ENCODE measurements at places on chromosomes 7 and 10.
A peak's percentile ranks its signal among the peaks of the same experiment; 100 is the strongest.

DNA sequence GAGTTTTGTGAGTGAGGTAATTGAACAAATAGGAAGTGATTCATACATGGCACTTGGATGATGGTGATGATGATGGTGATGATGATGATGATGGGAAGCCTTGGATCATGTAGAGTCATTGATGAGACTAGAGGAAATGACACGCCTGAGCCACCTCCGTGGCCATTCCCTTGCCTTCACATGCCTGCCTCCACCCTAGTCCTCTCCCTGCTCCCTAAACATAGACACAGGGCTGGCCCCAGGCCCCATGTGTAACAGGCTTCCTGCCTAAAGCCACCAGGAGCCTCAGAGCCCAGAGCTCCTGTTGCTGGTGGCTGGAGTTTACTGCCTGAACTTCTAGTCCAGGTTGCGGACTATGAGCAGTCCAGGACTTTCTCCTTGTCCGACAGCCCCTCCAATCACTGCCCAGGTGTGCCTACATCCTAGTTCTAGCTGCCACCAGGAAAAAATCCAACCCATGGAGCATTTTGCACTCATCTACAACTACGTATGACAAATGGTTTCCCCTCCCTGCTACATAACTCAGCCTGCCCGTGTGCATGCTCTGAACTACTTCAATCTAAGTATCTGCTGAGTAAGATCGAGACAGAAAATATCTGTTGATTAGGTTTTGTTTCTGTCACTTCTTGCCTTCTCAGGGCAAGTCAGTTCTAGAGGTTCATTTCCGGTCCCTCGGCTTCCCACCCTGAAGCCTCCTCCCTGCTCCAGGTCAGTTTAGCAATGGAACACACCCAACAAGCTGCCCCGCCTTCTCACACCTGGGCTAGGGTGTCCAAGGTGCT is 35.5 kb upstream of the KDM7A start:
- DNase-seq: no peak

GRCh38 chr7:8561449-8561848 is 128.0 kb downstream of the NXPH1 start:
- no peak for DNase-seq

GRCh38 chr7:95527776-95528250 is 42.1 kb downstream of the ASB4 start:
- no peak for DNase-seq

GRCh38 chr7:103123529-103123928 is 25.4 kb downstream of the NAPEPLD start:
- DNase-seq: no peak

DNA sequence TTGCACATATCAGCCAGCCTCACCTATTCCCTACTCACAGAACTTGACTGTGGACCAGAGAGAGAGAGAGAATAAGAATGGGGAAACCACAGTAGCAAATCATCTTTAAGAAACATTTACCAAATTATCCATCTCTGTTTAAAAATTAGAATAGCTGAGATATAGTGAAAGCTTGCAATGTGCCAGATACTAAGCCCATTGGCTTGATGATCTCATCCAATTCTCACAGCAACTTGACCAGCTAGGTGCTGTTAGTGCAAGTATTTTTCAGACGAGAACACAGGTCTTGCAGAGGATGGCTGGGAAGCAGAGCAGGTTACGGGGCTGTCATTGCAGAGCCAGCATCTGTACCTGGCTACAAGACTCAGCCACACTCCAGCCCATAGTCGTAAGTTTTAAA is 50.9 kb downstream of the KLF6 start:
- no peak for DNase-seq

- no peak for DNase-seq
Observed at GRCh38 chr10:30238836-30239235, 110.2 kb downstream of the MTPAP start.

- DNase-seq: no peak
Observed at GRCh38 chr7:92622030-92622429, 31.8 kb upstream of the FAM133B start.

- DNase-seq: no peak
Observed at GRCh38 chr10:27399871-27400270, 104.2 kb upstream of the RAB18 start.

DNA sequence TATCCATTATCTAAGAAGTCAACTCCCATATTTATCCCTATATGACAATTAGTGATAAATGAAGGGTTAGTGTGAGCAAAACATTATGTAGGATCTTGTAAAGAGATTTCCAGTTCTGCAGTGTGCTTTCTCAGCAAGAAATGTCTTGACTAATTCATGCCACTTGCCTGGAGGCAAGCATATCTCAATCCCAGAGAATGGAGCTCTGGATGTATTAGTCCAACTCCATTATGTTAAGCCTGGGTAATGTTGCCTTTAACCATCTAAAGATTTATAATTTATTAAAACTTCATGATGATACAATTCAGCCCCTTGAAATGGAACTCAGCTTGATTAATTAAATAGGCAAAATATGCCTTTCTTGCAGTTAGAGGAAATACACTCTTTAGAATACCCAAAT is 1079.9 kb upstream of the LRRTM3 start:
- DNase-seq: no peak

- no peak for DNase-seq
Observed at GRCh38 chr10:127349737-127350136, 153.3 kb upstream of the INSYN2A start.

GRCh38 chr10:64760371-64760770 is 1239.2 kb downstream of the REEP3 start:
- no peak for DNase-seq

DNA sequence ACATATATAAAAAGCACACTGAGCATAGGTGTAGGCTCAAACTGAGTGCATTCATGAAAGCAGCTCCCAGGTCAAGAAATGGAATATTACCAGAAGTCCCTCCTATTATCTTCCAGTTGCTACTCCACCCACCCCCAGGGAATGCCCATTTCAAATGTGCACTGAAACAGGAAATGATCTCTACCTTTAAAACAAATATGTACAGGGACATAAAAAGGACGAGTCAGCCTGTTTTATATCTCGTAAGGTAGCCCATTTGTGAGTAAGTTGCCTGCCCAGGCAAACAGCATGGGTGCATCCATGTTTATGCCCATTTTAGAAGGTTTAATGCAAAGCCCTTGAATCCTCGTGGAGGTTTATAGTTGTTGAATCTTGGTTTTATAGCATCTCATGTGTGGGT is 10.4 kb downstream of the FFAR4 start:
- no peak for DNase-seq

DNA sequence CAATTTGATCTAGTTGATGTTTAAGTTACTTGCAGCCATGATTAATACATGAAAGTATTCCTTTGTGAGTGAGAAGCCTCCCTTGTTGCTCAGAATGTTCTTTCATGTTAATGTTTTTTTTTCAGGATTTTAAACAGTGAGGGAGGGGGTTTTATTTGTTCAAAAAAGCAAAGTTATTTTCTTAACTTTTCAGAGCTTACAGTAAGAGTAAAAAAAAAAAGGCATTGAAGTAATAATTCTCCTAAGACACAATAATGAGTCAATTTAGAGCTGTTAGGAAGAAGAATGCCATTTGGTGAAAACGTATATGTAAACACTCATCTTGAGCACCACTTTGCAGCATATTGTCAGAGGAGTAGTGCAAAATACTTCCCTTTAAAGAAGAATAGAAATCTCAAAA is 105.8 kb downstream of the SEMA3A start:
- DNase-seq: no peak

GRCh38 chr7:85781606-85782005 is 594.8 kb upstream of the SEMA3D start:
- DNase-seq: no peak

GRCh38 chr10:35043796-35044344 is 46.3 kb downstream of the CUL2 start:
- no peak for DNase-seq

- no peak for DNase-seq
Observed at GRCh38 chr10:103442031-103442461, 10.1 kb downstream of the CALHM2 start.

- DNase-seq: no peak
Observed at GRCh38 chr10:6072215-6072934, 10.2 kb upstream of the IL2RA start.

- no peak for DNase-seq
Observed at GRCh38 chr10:20953120-20953519, 56.0 kb upstream of the NEBL start.

DNA sequence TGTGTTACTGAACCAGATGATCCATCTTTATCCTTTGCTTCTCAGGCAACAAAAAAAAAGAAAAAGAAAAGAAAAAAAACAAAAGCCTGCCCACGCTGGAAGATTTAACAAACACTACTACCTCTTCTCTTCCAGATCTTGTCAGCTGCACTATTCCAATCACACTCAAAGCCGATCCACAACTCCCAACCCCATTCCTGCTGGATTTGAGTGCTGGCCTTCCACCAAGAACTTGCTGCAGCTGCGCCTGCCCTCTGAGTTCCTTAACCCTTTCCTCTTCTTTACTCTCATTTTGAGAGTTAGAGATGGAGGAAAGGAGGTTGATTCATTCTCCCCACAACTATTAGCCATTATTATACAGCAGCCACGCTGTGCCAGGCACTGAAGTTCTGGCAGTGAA is 16.0 kb upstream of the ITGA8 start:
- no peak for DNase-seq

DNA sequence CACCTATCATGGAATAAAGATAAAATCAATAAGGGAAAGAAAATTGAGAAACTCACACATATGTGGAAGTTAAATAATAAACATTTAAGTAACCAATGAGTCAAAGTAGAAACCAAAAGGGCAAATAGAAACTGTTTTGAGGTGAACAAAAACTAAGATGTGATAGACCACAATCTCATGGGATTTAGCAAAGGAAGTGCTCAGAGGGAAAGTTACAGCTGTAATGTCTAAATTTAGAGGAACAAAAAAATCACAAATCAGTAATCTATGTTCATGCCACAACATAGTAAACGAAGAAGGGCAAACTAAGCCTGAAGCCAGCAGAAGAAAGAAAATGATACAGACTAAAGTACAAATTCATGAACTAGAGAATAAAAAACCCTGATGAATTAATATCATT is 16.3 kb downstream of the CYP3A4 start:
- no peak for DNase-seq

- DNase-seq: no peak
Observed at GRCh38 chr10:20970708-20971107, 73.6 kb upstream of the NEBL start.

GRCh38 chr10:103542764-103543616 is 49.5 kb downstream of the NEURL1 start:
- DNase-seq: peak; percentile 78

DNA sequence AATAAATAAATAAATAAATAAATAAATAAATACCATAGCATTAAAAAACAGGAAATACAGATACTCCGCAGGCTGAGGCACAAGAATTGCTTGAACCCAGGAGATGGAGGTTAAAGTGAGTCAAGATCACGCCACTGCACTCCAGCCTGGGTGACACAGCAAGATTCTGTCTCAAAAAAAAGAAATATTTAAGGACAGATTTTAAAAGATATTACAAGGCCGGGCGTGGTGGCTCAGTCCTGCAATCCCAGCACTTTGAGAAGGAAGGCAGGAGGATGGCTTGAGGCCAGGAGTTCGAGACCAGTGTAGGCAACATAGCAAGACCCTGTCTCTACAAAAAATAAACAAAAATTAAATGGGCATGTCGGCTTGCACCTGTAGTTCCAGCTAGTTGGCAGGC is 17.5 kb upstream of the SNX8 start:
- DNase-seq: no peak

DNA sequence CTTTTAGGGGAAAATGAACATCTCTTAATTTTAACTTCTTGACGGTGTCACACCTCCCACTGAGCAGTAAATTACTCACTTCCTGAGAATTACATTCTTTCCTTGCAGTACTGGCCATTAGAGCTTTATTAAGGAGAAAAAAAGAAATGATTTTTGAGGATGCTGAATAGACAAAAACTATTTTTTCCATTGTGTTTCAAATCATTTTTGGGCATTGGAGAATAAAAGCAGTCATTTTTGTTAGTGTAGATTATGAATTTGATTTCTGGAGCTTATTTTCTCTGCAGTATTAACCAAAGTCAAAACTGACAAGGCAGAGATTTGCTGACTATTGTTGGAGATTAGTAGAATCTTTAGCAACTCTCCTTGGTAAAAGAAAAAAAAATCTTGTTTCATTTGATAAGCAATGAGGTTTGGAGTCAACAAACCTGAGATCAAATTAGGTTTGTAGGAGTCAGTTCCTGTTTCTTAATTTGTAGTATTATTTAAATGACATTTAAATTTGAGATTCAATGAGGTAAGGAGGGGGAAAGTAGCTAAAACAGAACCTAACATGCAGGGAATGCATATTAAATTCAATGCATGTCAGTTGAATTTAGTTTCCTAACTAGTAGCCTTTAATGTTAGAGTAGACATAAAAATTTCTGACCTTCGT is 70.6 kb downstream of the AP3M1 start:
- DNase-seq: no peak

DNA sequence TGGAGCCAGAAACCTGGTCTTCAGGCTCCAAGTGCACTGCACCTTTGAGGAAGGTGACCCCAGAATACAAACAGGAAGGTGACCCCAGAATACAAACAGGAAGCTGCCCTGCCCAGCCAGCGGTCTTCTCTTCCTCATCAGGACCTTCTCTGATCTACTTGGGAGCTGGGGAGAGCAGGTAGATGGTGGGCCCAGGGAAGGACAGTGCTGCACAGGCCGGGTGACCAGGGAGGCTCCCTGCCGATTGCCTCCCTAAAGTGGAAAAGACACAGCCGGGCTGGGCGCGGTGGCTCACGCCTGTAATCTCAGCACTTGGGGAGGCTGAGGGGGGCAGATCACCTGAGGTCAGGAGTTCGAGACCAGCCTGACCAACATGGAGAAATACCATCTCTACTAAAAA is 151.8 kb upstream of the CHST15 start:
- DNase-seq: no peak

DNA sequence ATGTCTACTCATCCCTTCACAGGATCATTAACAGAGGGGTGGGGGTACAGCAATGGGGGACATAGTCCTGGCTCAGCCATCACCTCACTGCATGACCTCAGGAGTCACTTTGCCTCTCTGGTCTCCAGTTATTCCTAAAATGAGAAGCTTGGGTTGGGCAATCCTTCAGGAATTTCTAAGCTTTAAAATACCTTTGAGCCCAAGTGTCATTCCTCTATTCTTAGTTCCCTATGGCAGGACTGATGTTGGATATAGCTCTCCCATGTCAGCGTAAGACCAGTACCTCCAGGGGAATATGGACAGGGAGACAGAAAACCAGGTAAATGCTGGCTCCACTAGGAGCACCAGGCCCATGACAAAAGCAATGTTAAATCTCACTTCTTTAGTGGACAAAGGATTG is 34.5 kb downstream of the BLNK start:
- DNase-seq: no peak

GRCh38 chr7:71682181-71682580 is 550.2 kb downstream of the GALNT17 start:
- DNase-seq: no peak

DNA sequence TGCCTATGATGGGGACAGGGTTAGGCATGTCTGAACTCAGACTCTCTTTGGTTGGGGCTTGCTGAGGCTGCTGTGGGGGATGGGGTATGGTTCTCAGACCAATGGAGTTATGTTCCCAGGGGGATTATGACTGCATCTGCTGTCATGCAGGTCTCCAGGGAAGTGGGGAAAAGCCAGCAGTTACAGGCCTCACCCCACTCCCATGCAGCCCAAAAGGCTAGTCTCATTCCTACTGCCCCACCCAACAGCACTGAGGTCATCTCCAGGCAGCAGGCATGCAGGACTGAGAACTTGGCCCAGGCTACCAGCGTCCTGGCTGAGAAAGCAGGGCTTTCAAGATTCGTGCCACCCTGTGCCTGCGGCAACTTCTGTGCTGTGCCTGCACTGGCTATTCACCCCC is 373.3 kb downstream of the HTR7 start:
- no peak for DNase-seq

All from ecto neural progenitor cell (in vitro differentiated cells).